ENCODE measurements at places on chromosomes 11 and 22.

- DNase-seq, result no peak
Observed at GRCh38 chr22:22974795-22975580, 87.4 kb downstream of the IGLL5 start.

DNA sequence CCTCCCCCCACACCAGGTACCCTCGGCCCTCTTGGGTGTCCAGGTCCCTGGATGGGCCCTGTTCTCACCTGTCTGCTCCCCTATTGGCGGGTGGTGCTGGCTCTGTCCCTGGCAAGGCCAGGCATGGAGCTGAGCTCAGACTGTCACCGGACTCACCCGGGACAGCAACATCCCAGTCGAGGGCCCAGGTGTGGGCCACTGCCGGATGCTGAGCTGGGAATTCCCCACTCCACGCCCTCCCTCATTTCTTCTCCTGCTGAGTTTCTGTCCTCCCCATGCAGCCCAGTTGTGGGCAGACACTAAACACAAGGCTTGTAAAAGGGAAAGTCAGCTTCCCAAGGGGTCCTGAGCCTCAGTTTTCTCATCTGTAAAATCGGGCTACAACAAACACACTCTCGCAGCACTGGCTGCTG lies 2.0 kb upstream of the AP5B1 start:
- no peak for DNase-seq

- DNase-seq, result no peak
Observed at GRCh38 chr22:21707677-21708076, 27.9 kb downstream of the YPEL1 start.

GRCh38 chr11:66557733-66558326 lies 10.6 kb downstream of the CTSF start:
- no peak for DNase-seq

GRCh38 chr22:20957683-20958431 lies 9.2 kb upstream of the AIFM3 start:
- DNase-seq, result no peak

DNA sequence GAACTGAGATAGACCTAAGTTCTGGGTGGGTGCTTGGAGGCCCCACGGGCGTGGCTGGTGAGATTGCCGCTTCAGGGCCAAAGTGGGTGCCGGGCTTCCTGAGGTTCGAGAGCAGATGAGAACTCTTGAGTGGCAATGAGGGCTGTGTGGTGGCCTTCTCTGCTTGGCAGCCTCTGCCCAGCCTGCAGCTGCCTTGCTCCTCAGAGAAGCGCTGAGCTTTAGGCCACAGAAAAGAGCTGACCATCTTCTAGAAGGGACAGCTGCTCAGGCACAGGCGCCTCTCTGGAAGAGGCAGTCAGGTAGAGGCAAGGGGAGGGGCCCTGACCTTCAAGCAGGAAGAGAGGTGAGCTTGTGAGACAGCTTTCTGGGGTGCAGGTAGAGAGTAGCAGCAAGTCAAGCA lies 72.8 kb downstream of the MED15 start:
- DNase-seq, result no peak

GRCh38 chr11:75141166-75141565 lies 9.7 kb upstream of the SLCO2B1 start:
- no peak for DNase-seq
